ENCODE measurements at places on chromosomes 4 and X.

DNA sequence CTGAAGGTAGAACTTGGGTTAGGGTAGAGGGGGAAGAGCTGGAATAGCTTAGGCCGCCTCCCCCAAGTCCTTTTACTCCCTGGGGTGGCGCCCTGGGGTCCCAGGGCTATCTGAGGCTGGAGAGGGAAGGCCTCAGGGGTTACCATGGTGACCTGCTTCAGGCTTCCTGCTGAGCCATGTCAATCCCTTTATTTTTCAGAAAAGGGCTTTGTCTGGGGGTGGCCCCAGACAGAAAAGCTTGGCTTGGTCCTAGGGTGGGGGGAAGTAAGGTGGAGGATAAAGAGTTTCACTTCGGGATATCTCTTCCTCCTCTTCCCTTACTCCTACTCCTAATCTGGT lies 6.3 kb downstream of the EFNB1 start:
- DNase-seq = no peak

GRCh38 chr4:13535118-13535517 lies 9.2 kb downstream of the NKX3-2 start:
- DNase-seq = no peak

DNA sequence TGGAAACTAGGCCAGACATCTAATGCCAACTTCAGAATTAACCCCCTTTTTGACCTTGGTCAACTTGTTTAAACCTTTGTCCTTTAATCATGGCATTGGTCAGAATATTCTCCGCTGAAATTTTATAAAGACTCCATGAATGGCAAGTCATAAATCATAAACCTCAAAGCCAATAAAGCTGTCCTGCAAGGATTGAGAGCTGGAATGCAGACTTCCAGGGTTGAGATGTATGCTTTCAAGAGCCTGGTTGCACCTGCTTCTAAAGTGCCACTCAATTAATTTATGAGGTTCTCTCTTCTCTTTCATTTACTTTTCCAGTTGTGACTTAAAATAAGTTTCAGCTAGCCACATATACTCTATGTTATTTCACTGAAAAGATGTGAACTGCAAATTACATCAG lies 136.2 kb upstream of the HCCS start:
- no peak for DNase-seq

- DNase-seq = no peak
Observed at GRCh38 chrX:150849996-150850720, 48.3 kb downstream of the CD99L2 start.

DNA sequence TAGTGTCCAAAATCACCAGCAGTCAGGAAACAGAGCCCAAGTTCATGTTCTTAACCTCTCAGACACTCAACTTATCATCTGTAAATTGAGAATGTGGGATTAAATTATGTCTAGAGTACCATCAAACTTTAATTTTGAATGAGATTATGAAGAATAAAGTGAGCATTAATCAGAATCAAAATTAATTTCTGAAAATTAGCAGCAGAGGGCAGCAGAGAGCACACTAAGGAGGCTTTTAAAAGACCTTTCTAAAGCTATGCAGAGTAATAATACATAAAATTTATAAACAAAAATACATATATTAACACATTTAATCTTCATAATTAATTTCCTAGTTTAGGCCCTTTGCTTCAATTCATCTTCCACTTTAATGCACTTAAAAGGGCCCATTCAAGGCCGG lies 7.1 kb downstream of the TASL start:
- DNase-seq = peak; percentile 51

- DNase-seq = peak; percentile 67
Observed at GRCh38 chrX:8033175-8033574, 106.0 kb upstream of the PNPLA4 start.

DNA sequence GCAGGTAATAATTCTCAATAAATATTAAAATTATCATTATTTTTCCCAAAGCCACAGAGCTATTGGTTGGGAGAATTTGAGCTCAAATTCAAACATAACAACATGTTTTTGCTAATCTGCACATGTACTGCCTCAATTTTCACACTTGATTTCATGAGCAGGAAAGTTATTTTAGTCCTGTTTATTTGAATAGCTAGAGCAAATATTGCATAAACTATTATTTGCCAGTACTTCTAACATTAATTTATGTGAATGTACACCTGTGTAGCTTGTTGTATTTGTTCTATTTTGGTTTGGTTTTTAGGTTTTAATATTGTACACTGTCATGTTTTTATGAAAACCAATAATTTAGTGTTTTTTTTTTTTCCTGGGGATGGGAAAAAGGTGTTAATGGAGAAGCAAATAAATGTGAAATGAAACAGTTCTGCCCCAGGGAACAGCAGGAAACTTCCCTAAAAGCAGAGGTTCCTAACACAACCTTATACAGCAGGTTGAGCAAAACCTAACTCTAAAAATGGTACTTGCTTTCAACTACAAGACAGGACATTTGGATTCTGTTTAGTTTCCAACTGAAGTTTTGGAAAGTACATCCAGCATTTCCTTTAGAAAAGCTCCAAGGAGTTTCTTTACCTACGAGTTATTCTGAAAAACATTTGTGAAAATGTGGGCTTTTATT lies 99.4 kb downstream of the SYNPO2 start:
- no peak for DNase-seq

GRCh38 chrX:39729981-39730661 lies 367.6 kb downstream of the BCOR start:
- peak; percentile 67 for DNase-seq

- DNase-seq = peak; percentile 13
Observed at GRCh38 chr4:24443200-24443599, 141.2 kb downstream of the DHX15 start.

DNA sequence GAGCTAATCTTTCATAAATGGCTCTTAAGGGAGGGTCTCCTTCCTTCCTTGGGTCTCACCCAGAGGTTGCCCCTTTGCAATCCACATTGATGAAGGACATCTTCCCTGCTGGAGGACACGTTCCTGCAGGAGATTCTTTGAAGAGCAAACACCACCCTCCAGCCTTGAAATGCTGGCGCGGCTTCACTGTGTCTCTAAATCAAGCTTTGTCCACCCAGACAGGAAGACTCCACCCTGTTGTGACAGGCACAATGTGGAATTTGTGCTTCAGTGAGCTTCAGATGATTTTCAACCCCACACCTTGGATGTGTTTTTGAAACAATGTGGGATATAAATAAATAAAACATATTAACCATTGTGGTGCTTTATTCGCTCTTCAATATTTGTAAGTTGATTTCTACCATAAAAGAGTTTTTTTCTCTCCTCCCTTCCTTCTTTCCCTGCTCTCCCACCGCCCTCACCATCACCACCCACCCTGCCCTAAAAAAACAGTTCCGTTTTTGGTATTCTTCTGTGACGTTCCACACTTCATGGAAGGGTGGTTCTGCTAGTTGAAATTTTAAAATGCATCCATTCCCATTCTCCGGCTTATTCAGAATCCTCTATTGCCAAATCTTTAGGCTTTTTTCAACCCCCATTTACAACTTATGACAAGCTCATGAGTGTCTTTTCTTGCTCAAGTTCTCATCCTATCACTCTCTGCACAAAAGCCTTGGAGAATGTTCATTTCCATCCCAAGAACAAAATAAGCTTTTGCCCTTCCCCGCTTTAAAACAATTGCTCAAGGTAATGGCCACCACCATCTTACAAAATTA lies 264.3 kb downstream of the RAPGEF2 start:
- DNase-seq = peak; percentile 36

- no peak for DNase-seq
Observed at GRCh38 chr4:150251752-150252190, 173.5 kb downstream of the DCLK2 start.

DNA sequence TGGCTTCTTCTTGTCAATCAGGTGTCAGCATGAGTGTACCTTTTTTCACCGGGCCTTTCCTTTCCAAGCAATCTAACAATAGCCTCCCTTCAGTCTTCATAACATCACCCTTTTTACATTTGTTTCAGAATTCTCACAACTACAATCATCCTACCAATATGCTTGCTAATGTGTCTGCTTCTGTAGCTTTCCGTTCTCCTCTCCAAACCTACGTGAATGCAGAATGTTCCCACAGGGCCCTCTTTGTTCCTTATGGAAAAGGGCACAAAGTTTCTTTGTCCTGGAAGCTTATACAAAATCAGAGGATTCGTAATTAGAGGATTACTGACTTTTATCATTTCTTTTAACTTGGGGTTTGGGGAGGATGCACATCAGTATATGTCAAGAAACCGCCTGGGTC lies 461.8 kb downstream of the CENPC start:
- DNase-seq = no peak

DNA sequence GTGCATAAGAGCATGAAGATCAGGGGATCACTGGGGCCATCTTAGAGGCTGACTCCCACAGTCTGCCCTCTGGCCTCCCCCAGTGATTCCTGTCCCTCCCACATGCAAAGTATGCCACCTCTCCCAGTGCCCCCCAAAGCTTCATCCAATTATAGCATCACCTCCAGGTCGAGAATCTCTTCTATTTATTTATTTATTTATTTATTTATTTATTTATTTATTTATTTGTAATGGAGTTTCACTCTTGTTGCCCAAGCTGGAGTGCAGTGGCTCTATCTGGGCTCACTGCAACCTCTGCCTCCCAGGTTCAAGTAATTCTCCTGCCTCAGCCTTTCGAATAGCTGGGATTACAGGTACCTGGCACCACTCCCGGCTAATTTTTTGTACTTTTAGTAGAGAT lies 50.1 kb downstream of the BCORL1 start:
- no peak for DNase-seq

All from kidney tubule cell (primary cell).